ENCODE measurements at places on chromosomes 6 and 20.

- DNase-seq, result no peak
These were observed 113.7 kb upstream of the GGTLC1 start for GRCh38 chr20:24102290-24102689.

DNA sequence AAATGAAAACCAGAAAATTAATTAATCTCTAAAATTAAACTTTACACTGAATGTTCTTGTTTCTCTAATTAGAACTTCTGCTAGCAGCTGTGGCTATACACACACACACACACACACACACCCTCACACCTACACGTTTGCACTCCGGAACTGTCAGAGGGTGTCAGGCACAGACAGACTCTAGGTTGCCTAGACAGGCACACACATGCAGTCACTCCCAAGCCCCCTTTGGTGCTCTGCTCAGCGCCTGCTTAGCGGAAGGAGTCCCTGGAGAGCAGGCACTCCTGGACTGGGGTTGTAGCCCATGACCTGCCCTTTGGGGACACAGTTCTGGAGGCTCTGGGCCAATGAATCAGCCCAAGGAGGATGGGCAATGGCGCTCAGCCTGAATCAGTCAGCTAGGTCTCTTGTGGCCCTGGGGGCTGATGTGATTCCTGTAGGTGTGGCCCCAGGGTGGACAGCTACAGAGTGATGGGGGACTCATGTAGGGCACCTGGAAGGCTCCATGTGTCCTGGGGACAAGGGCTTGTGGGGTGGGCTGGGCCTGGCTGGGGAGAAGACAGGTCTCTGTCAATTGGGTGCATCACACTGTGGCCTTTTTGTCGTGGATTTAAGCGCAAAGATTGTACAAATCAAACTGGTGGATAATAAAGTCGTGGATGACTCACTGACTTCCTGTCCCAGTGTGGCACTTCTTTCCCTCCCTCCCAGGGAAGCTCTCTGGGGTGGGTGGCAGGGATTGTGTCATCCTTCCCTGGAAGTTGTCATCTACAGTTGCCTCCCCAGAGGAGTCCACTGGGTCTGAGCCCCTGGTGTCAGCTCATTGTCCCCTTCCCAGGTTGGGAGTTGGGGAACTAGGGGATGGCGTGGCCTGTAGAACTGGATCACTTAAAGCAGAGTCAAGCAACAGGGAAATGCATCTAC lies 8.8 kb downstream of the TMEM151B start:
- DNase-seq, result no peak

- no peak for DNase-seq
These were observed 484.7 kb downstream of the TFAP2B start for GRCh38 chr6:51303338-51303737.

DNA sequence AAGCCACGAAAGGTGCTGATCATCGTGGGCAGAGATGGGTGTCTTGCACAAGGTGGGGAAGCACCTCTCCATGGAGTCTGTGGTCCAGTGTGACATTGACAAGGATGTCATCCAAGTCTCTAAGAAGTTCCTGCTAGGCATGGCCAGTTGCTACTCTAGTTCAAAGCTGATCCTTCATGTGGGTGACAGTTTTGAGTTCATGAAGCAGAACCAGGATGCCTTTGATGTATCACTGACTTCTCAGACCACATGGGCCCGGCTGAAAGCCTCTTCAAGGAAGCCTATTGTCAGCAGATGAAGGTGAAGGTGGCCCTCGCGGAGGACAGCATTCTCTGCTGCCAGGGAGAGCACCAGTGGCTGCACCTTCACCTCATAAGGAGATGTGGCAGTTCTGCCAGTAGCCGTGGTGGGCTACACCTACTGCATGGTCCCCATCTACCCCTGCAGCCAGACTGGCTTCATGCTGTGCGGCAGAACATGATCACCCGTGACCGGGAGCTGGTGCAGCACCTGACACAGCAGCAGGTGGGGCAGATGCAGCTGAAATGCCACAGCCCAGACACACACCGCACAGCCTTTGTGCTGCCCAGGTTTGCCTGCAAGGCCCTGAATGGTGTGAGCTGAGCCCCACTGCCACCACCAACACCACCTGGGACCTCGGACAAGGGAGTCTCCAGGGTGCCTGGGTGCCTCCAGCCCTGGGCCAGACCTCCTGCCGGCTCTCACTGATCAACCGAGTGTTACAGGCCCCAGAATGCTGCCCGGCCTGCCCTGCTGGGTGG lies 75.0 kb upstream of the SULF2 start:
- no peak for DNase-seq

GRCh38 chr6:1001655-1002349 lies 308.9 kb upstream of the EXOC2 start:
- DNase-seq, result peak; percentile 66

Measured in GM06990 (cell line).